ENCODE measurements at places on chromosomes 4 and X.

- DNase-seq, result no peak
These were observed 117.9 kb upstream of the GPM6A start for GRCh38 chr4:175929932-175930331.

- no peak for DNase-seq
These were observed 57.3 kb upstream of the WDR19 start for GRCh38 chr4:39124885-39125599.

DNA sequence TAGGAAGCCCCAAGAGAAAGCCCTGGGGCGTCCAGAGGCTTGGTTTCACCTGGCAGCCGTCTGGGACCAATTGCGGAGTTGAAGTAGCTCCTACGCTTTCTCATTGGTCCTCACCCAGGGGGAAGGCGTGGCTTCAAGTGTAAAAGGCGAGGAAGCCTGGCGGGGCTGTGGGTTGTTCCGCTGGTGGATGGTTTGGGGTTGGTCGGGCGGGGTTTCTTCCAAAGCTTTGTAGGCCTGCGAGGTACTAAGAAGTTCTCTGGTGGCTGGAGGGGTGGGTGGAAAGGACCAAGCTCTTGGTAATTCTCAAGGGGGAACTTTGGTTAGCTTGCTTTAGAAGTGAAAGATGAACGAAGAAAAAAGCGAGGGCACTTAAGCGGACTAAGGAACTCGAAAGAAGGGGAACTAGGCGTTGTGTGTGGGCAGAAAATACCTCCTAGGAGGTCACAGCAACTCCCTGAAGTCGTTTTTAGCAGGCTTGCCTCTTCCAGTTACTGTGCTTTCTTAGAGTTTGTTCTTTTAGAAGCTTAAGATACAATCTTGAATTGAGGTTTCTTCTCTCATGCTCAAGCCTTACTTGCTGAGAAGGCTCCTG, 36.6 kb downstream of the CCNG2 start:
- peak; percentile 88 for DNase-seq

- no peak for DNase-seq
These were observed 112.1 kb downstream of the CDKL5 start for GRCh38 chrX:18537524-18537923.

DNA sequence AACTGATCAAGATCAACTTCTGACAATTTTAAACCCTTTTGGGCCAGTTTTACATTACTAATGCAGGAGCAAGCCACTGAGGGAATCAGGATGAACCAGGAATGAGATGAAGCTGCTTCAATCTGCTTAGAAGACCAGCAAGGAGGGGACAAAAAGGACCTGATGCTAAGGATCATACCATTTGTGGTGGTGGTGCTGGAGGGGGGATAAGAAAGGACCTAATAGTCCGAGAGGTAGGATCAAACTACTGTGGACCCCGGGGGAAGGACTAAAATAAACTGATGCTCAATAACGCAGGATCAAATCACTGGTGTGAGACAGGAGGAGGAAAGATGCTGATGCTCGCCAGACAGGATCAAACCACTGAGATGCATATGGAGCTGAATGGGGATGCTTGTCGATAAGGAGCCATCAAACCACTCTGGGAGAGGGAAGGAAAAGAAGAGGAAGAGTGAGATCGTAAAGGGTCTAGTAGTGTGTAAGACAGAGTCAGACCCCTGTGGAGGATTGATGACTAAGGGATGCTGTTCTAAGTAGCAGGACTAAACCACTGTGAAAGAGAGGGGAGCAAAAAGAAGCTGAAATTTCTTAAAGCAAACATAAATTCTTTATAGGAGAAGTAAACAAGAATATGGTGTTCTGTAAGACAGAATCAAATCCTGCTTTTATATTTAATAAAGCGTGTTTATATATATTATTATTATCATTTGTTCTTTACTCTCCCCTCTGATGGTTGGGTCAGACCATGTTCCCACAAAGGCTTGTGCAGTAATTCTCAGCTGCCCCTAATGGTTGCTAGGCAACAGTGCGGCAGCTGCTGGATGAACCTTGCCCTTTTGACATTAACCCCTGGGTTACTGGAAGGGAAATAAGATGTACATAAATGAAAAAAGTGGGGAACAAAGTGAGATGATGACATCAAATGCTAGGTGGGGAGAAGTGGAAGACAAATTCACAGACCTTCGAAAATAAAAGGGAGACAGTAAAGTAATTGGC, 432.5 kb upstream of the FGF16 start:
- peak; percentile 92 for DNase-seq

GRCh38 chrX:33415459-33415858, 204.1 kb upstream of the DMD start:
- DNase-seq, result no peak

GRCh38 chr4:74541667-74542066, 96.7 kb downstream of the AREG start:
- no peak for DNase-seq

- DNase-seq, result peak; percentile 29
These were observed 18.4 kb upstream of the ANAPC4 start for GRCh38 chr4:25358515-25359275.

DNA sequence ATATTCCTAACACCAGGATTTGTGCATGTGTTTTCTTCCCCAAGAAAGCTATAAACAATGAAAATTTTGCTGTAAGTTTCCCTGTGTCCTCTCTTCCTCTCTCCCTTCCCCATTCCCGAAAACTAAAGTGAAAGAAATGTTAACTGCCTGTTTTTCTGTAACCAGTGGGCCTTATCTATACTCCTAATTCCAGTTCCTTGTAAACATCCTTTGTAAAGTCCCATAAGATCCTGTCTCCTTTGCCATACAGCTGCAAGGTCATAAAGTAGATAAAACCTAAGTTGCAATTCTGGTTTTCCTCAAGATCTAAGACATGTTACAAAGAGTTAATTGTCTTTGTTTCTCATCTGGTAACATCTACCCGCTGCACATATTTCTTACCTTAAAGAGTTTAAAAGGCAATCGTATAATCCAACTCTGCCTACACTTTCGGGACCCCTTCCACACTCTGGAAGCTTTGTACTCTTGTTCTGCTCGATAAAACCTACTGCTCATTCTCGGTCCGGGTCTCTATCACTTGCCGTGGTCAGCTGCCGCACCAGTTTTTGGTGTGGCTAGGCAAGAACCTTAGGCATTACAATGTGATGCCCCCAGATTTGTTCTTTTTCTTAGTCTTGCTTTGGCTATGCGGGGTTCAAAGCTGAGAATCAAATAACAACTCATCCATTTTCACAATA, 20.5 kb downstream of the UGT2B7 start:
- peak; percentile 6 for DNase-seq

- DNase-seq, result no peak
These were observed 28.0 kb downstream of the SH3BGRL start for GRCh38 chrX:81229901-81230300.

DNA sequence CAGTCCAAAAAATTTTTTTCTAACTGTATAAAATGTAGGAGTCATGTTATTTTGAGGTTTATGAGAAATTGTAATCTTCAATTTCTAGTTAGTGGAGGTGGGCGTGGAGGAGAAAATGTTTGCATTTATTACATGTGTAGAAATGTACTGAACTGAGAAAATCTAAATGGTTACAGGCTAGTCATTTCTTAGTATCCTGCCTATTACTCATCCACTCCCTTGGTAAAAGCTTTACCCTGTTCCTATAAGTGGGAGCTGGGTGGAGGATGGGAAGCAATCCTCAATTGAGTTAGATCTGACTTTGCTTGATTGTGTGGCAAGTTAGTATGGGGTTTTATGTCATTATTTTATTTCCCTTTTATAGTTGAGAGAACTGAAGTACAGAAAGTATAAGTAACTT, 73.8 kb downstream of the POLA1 start:
- no peak for DNase-seq

GRCh38 chrX:100871594-100872560, 2.3 kb downstream of the NOX1 start:
- no peak for DNase-seq

- DNase-seq, result no peak
These were observed 218.4 kb downstream of the STIM2 start for GRCh38 chr4:27078934-27079455.

DNA sequence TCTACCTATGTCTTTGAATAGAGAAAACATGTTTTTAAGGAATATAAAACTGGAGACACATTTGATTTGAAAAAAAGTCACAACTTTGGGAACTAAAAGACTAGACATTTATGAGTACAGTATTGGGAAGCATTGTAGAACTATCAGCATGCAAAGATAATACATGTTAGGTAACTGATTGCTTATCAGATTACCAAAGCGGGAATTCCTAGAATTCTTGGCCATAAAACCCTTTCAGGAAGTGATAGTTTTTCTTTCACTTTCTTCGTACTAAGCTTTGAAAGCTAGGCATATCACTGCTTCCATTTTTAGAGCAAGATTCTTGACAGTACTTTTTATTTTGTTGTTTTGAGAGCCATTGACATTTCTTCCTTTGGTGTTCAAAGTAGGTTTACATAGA, 646.6 kb upstream of the PITX2 start:
- peak; percentile 62 for DNase-seq

Data from mesendoderm (in vitro differentiated cells).